Osteoblast (primary cell): ENCODE measurements at places on chromosomes 7 and 10. TPM values are rescaled to one million over a fixed set of nuclear protein-coding genes. Genes with fewer than 3 reads are reported as not detected.

The SHTN1 gene
- total RNA-seq = 2.2 and 2.4 TPM in 2 replicates

The CLRN3 gene
- total RNA-seq = not detected in 2 replicates

GRCh38 chr7:105916603-105917002 lies 40.2 kb upstream of the ATXN7L1 start:
- peak; percentile 62 for DNase-seq

GRCh38 chr10:98694014-98694413 lies 247.3 kb upstream of the HPS1 start:
- no peak for DNase-seq

DNA sequence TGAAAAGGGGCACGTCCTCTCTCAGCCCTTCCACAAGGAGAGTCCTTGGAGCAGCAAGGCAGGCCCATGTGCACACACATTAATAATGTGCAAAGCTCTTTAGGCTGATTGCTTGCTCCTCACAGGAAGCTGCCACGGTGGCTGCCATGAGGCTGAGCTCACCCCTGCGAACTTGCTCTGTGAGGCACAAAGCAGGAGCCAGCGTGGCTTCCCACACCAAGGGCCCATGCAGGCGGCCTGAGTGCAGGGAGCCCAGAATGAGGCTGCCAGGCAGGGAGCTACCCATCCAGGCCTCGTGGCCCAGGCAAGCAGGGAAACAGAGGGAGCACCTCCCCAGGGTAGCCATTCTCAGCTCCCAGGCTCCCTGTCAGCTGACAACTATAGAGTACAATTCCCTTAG lies 242.9 kb downstream of the GRID1 start:
- no peak for DNase-seq

DNA sequence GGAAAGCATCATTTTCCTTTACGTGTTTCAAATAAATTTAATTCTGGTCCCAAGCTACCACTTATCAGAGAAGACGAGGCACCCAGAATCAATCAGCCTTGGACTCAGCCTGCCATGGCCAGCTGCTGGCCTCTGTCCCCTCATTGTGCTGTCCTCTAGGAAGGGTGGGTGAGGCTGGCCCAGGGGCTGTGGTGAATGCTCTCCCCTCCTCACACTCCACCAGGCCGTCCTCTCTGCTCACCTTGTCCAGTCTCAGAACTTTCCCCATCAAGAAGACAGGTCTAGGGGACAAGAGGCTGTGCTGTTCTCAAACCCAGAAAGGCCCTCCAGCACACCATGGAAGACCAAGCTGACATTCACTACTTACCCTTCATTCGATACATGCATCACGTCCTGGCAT lies 36.4 kb downstream of the CXCL12 start:
- DNase-seq = no peak

- DNase-seq = no peak
Measured at GRCh38 chr7:134565643-134566136, 16.8 kb downstream of the AKR1B15 start.

GRCh38 chr10:125451319-125451718 lies 231.6 kb downstream of the TEX36 start:
- no peak for DNase-seq

DNA sequence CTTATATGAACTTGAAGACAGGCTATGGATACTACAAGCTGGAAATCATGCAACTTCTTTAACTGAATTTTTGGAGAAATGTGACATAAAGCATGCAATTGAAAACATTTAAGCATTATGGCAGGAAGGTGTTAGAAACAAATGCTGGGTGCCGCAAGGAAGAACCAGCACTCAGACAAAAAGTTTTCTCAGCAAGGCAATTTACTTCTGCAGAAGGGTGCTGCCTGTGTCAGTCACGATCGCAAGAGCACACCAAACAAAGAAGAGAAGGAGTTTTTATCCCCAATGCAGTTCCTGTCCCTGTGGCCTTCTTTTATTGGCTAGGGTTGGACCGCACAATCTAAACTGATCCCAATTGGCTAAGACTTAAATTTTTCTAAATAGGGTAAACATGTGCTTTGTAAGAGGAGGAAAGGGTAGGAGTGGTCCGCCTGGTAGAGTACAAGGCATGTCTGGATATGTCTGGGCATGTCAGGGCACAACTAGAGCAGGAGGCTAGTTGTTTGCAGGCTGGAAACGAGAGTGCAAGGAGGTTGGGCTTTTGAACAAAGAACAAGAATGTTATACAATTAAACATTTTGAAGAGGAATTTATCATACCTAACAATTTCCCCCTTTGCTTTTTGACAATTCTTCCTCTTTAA lies 109.6 kb upstream of the FAM3C start:
- no peak for DNase-seq

- no peak for DNase-seq
Measured at GRCh38 chr10:89428877-89429276, 14.5 kb downstream of the IFIT5 start.

GRCh38 chr10:96417441-96417840 lies 58.6 kb upstream of the OPALIN start:
- DNase-seq = no peak

GRCh38 chr10:125984346-125984745 lies 88.0 kb downstream of the FANK1 start:
- no peak for DNase-seq
